NCI-H510A treated with DMSO at 0.1 percent for 48 hours (cell line): ENCODE measurements at places on chromosomes 2 and 18.
A peak's percentile ranks its signal among the peaks of the same experiment; 100 is the strongest.

DNA sequence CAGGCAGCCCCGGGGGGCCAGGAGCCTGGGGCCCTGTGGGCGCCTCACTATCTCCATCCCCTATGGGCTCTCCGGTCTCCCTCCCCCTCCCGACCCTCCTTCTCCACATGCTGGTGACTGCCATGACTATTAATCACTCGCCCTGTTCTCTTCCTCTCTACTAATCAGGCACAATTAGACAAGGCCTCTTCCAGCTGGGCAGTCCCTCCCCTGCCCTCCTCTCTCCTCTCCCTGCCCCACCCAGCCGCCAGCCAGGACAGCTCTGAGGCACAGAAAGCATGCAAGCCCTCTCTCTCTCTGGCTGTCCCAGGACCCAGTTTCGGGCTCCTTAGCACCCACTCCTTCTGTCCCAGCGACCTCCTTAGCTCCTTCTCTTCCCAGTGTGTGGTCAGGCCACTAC lies 5.8 kb downstream of the ASIC4 start:
- DNase-seq = no peak

DNA sequence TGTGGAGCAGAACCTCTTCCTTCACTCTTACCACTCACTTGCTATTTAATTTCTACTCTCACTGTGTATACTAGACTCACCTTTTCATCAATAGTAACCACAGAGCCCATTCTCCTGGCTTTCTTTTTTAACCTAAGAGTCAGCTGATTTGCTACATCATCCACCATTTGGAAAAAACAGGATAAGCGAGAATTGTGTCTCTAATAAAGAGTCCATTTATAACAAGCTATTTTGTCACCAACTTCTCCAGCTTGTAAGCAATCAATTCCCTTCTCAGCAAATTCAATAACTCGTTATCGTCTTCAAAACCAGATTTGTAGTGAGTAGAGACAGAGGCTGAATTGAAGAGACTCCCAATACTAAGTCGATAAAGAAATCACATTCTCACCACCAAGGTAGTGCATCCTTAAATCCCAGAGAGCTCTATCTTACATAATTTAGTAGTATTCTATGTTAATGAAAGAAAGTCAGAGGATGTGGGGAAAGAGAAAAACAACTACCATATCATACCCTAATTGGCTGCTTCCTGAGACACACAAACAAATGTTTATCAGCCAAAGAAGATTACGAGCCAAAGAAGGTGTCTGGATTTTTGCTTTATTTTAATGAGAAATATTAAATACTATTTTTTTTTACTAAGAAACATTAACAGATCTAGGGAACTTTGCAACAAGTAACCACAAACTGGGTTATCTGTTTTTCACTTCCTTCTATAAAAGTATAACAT lies 52.5 kb upstream of the SPTBN1 start:
- DNase-seq = no peak

GRCh38 chr18:25113566-25113965 lies 238.4 kb downstream of the ZNF521 start:
- no peak for DNase-seq

GRCh38 chr2:101107241-101107640 lies 43.9 kb downstream of the TBC1D8 start:
- no peak for DNase-seq

DNA sequence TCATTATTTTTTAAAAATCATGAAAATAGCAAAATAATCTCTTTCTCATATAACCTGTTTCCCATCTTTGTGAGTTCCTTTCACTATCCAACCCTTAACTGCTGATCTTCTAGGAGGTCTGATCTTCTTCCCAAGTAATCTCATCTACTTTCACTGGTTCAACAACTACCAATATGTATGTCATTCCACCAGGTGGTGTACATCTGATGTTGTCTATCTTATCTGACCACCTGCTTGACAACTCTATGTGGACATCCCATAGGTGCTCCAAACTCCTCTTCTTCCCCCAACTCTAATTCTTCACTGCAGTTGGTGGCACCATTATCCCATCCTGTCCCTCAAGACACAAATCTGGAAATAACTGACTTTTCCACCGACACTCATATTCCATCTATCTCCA lies 62.5 kb downstream of the FAM228A start:
- DNase-seq = no peak

GRCh38 chr2:162252153-162252552 lies 8.9 kb upstream of the FAP start:
- DNase-seq = no peak

GRCh38 chr18:13539050-13539449 lies 187.3 kb downstream of the FAM210A start:
- no peak for DNase-seq

DNA sequence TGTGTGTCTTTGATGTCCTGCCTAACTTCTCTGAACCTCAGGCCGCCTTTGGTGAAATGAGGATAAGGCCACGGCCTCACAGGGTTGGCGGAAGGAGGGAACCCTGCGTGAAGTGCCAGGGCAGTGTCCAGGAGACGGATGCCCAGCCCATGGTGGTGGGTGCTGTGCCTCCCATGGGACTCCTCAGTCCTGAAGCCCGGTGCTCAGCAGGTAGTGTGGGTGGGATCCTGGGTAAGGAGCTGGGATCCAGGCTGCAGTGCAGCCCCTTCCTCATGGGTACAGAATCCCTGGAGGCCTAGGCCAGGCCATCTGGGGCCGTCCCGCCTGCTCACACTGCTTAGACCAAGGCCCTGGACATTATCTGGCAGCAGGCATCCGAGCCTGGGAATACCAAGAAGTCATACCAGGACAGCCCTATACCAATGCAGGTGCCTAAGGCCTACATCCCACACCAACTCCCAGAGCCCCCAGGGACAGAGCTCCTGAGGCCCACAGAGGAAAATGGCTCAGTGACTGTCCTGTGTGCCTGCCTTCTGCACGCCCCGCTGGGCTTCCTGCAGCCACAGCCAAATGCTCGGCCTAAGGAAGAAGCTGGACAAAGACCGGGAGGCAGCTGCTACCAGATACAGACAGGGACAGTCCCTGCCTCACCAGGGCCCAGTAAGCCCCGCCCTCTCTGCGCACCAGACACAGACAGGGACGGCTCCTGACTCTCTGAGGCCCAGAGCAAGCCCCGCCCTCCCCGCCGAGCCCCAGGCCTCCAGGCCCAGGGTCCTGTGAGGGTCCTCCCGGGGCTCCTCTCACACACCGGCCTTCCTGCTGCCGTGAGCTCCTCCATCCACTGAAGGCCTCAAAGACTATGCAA lies 78.0 kb downstream of the NDUFA10 start:
- DNase-seq = no peak

DNA sequence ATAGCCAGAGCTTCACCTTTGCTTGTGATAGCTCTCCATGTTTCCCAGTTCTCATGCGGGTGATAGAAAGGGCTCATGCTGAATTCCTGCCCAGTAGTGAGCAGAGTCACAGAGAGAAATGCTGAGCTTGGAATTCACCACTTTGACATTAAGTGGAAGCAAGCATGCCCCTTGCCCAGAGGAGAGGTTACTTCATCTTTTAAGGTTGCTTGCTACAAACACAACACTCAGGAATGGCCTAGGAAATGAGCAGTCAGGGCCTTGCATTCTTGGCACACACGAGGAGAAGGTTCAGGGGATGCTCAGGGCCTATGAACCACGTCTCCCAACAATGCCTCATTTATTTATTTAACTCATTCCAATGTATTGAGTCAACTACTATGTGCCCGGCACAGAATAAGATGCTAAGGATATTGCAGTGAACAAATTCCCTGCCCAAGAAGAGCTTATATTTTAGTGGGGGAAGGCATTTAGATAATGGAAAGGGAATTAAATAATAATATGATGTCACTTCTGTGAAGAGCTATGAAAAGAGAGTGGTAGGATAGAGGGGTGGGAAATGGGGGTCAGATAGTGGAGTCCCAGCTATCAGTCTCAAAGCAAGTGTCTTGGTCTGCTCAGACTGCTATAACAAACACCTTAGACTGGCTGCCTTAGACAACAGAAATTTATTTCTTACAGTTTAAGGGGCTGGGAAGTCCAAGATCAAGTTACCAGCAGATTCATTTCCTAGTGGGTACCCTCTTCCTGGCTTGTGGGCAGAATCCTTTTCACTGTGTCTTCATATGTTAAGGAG lies 42.1 kb downstream of the DDX18 start:
- DNase-seq = no peak

- no peak for DNase-seq
These were observed 355.8 kb downstream of the ARL6IP6 start for GRCh38 chr2:153074207-153074606.

DNA sequence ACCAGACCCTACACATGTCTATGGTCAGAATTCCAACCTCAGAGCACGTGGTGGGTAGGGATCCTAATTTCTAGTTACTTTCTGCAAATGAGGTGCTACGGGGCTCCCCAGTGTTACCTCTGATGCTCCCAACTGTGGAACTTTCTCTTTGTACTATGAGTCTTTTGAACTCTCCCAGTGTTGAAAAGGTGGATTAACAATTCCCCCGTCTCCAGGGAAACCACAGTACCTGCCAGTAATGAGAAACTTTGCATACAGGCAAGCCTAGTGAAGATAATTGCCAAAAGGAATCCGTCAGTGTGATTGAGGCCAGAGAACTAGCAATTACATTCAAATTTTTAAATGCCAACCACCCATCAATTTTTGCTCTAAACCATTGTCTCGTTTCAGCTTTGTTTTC lies 129.0 kb upstream of the FOSL2 start:
- DNase-seq = no peak

- DNase-seq = no peak
These were observed 22.4 kb upstream of the MSGN1 start for GRCh38 chr2:17793803-17794354.

DNA sequence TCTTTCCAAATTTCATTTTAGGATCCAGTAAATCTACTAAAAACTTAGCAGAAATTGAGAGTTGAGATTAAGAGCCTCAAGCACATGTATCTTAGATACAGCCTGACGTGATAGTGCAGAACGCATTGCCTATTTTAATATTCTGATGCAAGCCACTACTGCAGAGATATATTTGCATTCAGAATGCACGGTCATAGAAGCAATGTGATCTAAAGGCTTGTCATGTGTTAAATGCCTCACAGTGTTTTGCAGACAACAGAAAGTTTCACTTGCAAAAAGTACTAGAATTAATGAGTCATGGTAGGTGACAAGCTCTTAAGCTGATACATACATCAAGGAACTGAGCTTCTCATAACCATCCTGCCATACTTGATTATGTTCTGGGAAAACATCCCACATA lies 886.7 kb upstream of the CHAC2 start:
- no peak for DNase-seq

- DNase-seq = no peak
These were observed 379.0 kb downstream of the IRS1 start for GRCh38 chr2:226420646-226421045.

- DNase-seq = no peak
These were observed 33.0 kb downstream of the COMMD1 start for GRCh38 chr2:61938511-61938910.

- DNase-seq = peak; percentile 27
These were observed 1.1 kb upstream of the FARP2 start for GRCh38 chr2:241354668-241355658.

DNA sequence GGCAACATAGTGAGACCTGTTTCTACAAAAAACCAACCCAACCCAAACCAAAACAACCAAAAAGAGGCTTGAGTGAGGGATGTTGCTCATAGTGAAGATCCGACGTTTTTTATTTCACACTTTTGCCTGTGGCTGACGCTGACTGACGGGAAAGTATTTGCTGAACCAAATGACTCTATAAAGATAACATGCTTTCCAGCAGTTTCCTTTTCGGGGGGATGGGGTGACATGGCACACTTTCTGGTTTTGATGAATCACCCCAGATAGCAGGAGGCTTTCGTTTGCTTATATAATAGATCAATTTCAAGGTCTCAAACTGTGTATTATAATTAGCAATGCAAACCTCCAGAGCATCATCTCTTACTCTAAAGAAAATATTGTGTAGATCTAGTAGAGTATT lies 150.8 kb downstream of the AQP4 start:
- DNase-seq = no peak

DNA sequence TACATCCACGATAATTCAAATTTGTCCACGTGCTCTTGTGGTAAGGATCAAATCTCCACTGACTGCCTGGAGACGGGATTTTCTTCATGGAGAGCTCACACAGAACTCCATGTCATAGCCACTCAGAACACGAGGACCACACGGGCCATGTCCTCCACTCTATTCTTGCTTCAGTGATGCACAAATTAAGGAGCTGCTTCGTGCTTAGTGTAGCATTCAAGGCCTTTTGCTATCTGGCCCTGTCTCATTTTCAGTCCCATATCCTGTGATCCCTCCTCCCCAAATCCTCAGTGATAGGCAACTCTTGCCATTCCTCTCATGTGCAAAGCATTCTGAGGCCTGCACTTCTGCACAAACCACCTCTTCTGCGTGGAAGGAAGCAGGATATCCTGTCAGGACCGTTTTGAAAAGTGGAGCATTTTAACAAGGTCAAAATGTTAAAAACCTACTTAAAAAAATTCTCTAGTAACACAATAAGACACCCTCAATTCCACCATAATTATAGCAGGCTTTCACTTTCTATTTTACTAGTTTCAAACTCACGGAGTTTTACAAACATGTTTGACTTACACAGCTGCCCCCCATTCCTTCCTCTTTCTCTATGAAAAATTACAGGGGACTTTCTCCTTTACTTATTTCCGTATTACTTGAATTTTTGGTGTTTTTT lies 35.2 kb downstream of the ST3GAL5 start:
- DNase-seq = no peak

GRCh38 chr2:229712136-229712535 lies 2.2 kb downstream of the DNER start:
- DNase-seq = peak; percentile 10

DNA sequence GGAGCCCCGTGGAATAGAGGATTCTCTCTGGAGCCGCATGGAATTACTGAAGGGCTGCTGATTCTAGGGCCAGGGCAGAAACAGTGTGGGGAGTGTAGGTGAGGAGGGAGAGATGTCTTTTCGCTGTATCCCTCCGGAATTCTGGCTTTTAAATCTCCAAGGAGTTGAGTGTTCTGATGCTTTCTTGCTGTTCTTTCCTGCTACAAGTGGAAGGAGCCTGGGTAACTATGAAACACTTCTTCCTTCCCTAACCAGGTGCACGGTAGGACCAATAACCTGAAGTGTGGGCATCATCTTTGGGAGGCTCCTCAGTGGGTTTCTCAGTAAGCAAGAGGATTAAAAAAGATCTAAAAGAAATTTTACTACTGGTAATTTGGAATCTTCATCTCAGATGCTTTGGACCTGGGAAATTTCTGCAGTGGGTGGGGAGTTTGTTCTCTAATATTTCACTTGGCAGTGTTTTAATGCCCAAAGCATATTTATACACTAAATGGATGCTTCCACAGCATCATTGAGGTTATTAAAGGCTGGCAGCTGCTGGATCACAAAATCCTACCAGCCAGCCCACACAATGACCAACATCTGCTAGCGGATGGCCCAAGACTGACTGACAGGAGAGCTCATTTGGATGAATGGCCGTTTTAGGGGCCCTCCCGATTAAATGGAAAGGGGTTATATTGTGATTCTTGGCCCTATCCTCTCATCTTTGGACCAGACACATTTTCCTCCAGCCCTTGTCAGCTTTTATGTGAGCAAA lies 2.1 kb downstream of the EML6 start:
- DNase-seq = no peak
